ENCODE measurements at places on chromosomes 12 and 14.
A peak's percentile ranks its signal among the peaks of the same experiment; 100 is the strongest.

GRCh38 chr14:26626256-26626655, 28.4 kb upstream of the NOVA1 start:
- DNase-seq: no peak

- DNase-seq: no peak
Measured at GRCh38 chr12:121190523-121191031, 19.4 kb upstream of the P2RX4 start.

GRCh38 chr12:6535960-6536847, 1.9 kb downstream of the GAPDH start:
- peak; percentile 26 for DNase-seq

GRCh38 chr14:31927348-31927832, 149.7 kb upstream of the ARHGAP5 start:
- no peak for DNase-seq

- no peak for DNase-seq
Measured at GRCh38 chr14:88748288-88748687, 44.5 kb downstream of the EML5 start.

- DNase-seq: peak; percentile 48
Measured at GRCh38 chr14:94485944-94486841, 10.2 kb upstream of the SERPINA9 start.

- no peak for DNase-seq
Measured at GRCh38 chr12:77893918-77894317, 63.2 kb downstream of the NAV3 start.

GRCh38 chr12:28866296-28866695, 282.8 kb upstream of the FAR2 start:
- no peak for DNase-seq

DNA sequence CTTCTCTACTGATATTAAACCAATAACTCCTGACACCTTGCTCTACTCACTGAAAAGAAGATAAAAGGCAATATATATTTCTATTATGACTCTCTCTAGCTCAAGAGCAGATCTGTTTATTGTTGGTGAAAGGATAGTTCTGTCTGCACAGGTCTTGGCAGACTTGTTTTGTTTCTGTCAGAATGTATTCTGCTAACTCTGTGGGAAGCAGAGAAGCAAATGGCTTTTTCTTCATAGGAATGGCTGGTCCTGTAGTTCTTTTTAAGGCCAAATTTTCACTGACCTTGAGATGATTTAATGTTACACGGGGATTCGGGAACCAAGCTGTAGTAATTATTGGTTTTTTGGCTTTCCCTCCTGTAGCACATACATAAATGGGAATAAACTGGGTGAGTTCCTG, 512.1 kb downstream of the DIO2 start:
- DNase-seq: no peak

DNA sequence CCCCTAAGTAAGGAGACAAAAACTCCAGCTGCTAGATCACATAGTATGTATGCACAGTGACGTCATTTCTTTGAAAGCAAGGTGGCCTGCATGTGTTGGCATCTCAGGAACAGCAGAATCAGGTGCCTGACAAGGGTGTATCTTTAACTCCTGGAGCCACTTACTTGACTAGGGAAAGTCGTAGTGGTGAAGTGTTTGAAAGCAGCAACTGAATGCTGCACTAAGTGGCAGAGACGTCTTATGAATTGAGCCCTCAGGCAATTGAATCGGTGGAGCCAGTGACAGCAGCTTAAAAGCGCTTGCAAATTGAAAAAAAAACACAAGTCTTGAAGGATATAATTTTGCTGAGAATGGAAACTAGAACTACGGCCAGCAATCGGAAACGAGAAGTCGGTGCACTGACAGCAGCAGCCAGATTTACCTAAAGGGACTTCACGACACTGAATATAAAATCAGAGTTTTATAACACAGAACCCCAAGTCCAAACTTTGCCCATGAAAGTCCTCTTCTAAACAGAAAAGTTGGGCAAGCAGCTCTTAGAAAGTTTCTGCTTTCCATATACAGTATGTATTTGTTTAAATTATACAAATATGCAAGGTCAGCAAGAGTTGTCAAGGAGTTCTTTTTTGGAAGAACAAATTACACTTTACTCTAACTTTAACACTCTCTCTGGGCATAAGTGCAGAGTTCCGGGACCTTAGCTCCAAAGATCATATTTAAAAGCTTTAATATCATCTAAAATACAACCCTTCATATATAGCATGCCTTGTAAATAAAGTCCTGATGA, 1.1 kb downstream of the IGF1 start:
- DNase-seq: no peak

- no peak for DNase-seq
Measured at GRCh38 chr12:67280572-67280971, 11.4 kb downstream of the CAND1 start.

DNA sequence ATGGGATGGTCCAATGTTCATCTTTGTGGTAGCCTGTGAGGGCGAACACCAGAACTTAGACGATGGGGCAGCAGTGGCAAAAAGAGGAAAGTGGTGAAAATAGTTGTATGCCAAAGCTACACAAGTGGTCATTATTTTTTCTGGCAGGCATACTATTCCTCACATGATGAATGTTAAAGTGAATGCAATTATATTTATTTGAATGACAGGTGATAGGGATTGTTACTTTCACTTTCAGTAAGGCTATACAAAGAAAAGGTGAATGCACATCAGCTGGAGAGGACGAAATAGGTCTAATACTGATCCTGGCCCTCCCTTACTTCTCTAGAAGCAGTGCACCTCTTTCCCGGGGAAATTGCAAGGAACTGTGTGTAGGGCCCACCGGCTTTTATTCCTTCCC, 470.1 kb downstream of the TMTC2 start:
- no peak for DNase-seq

GRCh38 chr12:68236421-68237059, 10.9 kb upstream of the IL26 start:
- DNase-seq: peak; percentile 16

GRCh38 chr12:9960590-9960989, 10.6 kb upstream of the CLEC12A start:
- no peak for DNase-seq

GRCh38 chr12:42017051-42017450, 127.6 kb downstream of the GXYLT1 start:
- no peak for DNase-seq

DNA sequence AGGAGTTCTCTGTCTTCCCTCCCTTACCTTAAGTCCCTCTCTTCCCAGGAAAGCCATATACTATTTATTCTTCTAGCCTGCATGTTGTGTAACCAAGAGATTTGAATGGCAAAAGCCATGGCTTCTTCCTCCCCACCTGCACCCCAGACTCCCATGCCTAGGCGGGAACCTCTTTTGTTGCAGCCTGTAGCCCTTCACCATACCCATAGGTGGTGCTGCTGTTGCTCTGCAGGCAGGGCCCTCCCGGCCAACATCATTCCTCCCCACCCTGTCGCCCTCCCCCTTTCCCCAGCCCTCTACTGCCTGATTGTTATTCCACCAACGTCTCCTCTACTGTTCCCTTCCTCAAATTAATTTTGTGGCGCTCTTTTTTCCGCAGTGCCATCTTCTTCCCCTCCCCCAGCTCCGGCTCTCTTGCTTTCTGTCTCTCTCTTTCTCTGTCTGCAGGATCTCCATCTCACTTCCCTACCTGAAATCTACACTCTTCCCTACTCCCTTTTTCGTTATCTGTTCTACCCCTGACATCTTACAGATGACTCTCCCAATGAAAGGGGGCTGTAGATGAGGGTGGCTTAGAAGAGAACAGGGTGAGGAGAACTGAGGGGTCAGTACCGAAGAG, 13.8 kb downstream of the NGDN start:
- no peak for DNase-seq

DNA sequence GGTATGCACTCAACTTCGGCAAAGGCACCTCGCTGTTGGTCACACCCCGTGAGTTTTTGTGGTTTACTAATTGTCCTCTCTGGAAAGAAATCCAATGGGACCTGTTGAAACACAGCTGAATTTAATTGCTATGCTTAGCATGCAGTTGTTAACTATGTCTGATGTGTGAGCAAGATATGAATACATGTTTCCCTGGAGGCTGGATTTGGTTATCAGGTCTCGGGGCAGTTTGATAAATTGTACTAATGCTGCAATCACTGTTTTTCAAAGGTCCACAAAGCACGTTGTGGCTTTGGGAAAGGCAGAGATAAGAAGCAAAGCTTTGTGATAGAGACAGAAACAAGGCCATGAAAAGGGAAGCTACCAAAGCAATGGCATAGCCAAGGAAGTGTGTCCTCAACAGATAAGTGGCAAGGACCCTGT, 91.3 kb downstream of the DAD1 start:
- no peak for DNase-seq

DNA sequence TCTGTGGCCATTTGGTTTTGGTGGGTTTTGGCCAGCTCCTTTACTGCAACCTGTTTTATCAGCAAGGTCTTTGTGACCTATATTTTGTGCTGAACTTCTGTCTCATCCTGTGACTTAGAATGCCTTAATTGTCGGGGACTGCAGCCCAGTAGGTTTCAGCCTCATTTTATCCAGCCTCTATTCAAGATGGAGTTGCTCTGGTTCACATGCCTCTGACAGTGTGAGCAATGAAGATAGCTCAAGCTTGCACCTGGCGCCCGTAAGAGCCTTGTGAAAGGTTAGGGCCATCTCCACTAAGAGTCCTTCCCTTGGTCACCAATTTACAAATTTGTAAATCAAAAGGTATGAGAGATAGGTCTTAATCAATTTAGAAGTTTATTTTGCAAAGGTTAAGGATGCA, 19.4 kb downstream of the SLCO1B3 start:
- DNase-seq: no peak

GRCh38 chr14:102699416-102700110, 77.7 kb upstream of the TRAF3 start:
- no peak for DNase-seq

DNA sequence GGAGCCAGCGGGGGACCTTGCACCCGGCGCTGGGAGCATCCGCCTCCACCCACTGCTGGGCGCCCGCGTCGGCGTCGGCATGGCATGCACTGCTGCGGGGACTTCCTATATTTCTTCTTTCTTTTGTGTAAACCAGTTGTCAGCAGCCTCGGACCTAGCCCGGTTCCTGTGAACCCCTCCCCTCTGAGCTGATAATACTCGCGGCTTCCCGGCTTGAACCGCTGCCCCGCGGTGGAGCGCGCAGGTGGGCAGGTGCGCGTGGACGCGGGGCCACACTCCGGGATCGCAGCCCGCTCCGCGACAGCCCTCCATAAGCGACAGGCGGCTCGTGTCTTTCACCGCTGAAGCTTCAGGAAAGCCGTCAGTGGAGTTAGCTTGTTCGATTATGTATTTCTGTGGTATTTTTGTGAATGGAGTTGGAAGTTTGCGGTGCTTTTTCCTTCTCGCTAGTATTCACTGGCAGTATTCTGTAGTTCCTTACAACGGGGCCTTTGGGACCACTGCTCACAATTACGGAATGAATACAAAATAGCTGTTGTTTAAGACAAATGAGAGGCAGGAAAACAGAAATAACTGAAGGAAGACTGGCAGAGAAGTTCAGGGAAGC, 870 bp downstream of the BMAL2 start:
- DNase-seq: peak; percentile 61

DNA sequence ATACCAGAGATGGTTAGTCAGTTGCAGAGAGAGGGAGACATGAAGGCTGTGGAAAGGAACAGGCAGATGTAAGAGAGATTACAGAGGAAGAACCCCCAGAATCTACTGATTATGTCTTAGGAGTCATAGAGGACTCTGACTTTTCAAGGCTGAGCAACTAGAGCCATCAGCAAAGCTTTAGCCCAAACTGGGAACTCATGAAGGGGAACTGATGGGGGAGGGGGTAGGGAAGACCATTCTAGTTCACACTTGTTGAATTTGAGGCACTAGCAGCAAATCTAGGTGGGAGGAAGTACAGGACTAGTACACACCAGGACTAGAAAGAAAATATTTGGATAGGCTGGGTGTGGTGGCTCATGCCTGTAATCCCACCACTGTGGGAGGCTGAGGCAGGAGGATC, 10.1 kb downstream of the LGALS3 start:
- no peak for DNase-seq

All from activated CD4-positive, alpha-beta T cell treated with anti-CD3 and anti-CD28 coated beads, Interleukin-2, amount 50 U/mL, for 48 hours (primary cell).